CD4-positive, alpha-beta T cell treated with Interleukin-4 for 1 hour (primary cell): ENCODE measurements at places on chromosomes 2 and 18.

DNA sequence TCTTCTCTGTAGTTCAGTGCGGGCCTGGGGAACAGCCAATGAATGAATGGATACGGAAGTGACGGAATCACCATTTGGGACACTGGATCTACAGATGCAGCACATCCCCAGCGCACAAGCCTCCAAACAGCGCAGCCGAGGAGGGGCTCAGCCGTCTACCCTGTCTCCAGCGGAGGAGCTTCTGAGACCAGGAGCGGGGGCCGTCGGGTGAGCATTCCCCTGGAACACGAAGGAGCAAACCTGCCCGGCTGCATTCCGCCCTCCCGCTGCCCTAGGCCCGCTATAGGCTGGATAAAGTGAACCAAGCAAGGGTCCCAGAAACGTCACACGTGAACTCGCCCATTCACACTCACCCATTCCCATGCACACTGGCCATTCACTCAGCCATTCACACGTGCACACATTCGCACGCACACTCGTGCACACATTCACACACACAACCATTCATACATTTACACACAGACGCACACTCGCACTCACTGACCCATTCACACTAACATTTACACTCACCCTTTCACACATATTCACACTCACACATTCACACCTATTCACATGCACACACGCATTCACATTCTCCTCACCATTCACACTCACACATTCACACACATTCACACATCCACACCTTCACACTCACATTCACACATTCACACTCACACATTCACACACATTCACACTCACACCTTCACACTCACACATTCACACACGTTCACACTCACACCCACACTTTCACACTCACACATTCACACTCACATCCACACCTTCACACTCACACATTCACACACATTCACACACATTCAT is 63.4 kb downstream of the BIN1 start:
- DNase-seq, result no peak

- DNase-seq, result no peak
These were observed 74.0 kb downstream of the CERS6 start for GRCh38 chr2:168529900-168530561.

GRCh38 chr2:166957686-166958085 is 69.4 kb downstream of the XIRP2 start:
- no peak for DNase-seq

- no peak for DNase-seq
These were observed 65.2 kb downstream of the INSIG2 start for GRCh38 chr2:118153433-118153832.

- DNase-seq, result no peak
These were observed 42.4 kb upstream of the NABP1 start for GRCh38 chr2:191635333-191636234.

GRCh38 chr2:197972061-197972460 is 167.7 kb downstream of the PLCL1 start:
- no peak for DNase-seq

DNA sequence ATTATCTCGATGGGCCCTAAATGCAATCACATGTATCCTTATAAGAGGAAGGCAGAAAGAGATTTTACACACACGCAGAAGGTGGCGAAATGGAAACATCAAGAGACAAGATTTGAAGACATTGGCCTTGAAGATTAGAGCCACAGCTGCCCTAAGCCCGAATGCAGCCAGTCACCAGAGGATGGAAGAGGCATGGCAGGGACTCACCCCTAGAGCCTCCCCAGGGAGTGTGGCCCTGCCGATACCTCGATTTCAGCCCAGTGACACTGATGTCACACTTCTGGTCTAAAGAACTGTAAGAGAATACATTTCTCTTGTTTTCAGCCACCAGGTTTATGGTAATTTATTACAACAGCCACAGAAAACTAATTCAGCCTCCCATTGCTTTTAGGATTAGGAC is 17.4 kb downstream of the TTC39C start:
- no peak for DNase-seq

DNA sequence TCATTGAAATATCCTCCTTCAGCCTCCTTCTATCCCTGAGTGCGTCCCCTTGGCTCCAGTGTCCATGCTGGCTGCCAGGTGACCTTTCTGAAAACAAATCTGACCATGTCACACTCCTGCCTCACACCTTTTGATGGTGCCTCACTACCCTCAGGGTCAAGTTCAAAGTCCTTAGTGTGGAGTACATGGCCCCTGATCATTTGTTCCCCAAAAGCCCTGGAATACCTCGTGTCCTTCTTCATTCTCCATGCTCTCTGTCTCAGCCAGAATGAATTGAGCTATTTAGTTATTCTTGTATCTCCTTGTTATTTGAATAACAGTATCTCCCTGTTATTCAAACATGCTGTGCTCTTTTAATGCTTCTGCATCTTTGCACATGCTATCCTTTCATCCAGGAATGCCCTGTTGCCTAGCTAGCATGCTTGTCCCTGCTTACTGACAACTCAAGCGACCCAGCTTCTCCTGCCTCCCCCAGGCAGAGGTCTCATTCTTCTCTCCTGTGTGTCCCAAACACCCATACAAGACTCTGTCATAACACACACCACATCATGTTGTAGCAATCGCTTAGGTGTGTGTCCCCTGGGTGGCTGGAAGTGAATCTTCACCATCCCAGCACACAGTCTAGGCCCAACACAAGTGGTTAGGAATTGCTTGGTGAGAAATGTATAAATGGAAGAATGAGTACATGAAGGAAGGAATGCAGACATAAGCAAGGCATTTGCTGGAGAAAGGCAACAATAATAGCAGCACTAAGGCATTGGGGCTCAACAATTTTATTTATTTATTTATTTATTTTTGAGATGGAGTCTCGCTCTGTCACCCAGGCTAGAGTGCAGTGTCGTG is 144.0 kb downstream of the DDX1 start:
- no peak for DNase-seq

GRCh38 chr2:151886241-151886640 is 58.0 kb upstream of the ARL5A start:
- DNase-seq, result no peak

DNA sequence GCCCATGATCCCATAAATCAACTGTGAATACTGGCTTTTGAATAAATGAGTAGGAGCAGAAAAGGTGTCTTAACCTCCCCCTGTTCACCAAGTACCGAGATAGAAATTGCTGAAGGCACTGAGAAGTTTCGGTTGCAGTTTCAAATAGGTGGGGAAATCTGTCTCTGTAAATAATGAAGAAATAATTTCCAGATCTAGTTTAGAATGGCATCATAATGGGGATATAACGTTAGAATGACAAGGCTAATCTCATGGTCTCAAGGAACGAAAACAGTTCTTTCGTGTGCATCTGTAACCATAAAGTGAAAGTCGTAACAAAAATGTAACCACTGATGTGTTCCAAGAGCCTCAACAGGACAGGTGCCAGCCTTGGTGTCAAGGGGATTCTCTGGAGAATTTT is 49.9 kb upstream of the TMEM18 start:
- no peak for DNase-seq

DNA sequence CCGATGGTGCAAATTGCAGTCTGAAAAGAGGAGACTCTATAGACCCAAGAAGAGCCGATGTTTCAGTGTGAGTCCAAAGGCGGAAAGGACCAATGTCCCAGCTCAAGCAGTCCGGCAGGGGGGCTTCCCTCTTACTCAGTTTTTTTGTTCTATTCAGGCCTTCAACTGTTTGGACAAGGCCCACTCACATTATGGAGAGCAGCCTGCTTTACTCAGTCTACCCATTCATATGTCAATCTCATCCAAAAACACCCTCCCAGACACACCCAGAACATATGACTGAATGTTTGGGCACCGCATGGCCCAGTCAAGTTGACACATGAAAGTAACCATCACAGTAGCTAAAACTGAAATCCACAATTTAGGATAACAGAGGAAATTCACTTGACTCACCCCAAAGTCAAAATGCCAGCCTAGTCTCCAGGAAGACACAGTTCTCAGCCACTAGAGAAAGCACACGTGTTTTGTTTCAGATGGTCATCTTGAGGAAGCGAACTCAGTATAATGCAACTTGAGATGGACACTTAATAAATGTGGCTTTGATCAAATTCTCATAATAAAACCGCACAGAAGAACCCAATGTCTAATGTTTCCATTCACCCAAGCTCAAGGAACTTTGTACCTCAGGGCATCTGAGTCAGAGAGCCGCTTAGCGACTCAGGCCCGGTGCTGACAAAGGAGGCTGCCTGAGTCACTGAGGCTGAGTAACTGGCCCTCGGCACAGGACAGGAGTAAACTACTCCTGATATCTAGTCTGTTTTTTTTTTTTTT is 2.4 kb downstream of the FHL2 start:
- no peak for DNase-seq

GRCh38 chr2:49175831-49176230 is 21.5 kb upstream of the FSHR start:
- no peak for DNase-seq

- no peak for DNase-seq
These were observed 189.1 kb upstream of the BCL2L11 start for GRCh38 chr2:110931648-110932047.
